ENCODE measurements at places on chromosomes 7 and 10.

GRCh38 chr7:21365866-21366624 lies 61.8 kb upstream of the SP4 start:
- DNase-seq: peak; percentile 62

- DNase-seq: no peak
Observed at GRCh38 chr7:94943134-94943533, 35.7 kb downstream of the PPP1R9A start.

DNA sequence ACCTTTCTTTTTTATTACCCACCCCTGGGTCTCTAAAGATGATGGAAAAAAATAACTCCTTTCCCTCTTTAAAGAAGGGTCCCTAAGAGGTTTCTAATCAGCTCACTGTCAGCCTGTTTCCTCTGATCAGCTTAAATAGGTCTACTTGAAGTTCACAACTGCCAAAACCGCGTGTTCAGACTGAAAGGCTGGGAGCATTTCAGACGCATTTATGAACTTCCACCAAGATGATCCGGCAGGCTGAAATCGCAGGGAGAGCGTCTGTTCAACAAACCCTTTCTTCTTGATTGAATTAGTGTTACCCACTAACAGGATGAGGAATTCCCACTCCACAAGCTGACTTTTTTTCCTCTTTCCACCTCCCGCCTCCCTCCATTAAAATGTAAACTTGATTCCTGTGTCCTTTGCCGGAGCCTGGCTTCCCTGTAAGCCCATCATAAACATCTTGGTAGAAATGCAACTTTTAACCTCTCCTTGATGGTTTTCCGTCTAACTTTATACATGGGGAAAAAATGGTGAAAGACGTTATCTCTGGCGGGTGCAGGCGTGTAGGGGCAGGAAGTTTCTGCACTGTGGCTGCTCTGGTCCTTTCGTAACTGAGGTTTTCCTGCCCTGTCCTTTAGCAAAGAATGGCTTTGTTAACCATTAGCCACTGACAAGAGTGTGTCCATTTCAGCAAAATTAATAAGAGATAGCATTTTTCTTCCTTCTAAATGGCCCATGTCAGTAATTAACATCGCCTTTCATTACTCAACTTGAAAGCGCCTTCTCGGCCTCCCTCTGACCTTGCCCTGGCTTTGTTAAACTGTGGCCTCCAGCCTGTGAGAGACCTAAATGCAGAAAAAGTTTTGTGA lies 130.7 kb downstream of the BAMBI start:
- DNase-seq: no peak

DNA sequence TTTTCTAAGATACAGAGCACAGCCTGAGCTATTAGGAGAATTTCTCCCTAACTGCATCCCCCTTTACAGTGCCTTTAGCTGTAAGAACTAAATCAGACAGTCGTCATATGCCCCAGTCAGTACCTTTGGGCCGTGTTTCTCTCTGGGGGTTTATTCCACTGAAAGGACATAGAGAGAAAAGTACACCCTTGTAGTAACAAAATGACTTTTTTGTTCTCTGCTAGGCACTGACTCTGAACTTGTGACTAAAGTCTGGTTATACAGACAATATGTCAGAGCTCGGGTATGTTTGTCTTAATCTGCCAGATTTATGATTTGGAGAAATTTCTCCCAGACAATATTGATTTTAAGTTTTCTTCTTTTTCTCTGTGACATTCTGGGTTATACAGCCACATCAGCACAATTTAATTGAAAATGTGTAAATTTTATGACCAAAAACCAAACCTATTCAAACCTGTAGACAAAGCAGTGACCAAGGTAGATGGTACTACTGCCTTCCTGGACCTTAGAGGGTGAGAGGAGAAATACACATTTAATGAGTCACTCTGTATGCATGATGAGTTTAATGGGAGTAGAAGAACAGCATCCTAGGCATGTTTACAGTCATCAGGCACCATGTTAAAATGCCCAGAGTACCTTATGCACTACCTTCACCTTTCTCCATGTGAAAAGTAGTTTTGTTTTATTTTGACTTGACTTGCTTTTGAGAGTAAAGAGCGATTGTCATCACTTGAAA lies 156.1 kb upstream of the PLXDC2 start:
- no peak for DNase-seq

- no peak for DNase-seq
Observed at GRCh38 chr10:130790339-130790738, 521.2 kb downstream of the TCERG1L start.

- no peak for DNase-seq
Observed at GRCh38 chr7:83677180-83677866, 28.4 kb upstream of the SEMA3E start.

- no peak for DNase-seq
Observed at GRCh38 chr10:112215342-112215774, 31.8 kb upstream of the GPAM start.
